ENCODE measurements at places on chromosomes 12 and 14.

DNA sequence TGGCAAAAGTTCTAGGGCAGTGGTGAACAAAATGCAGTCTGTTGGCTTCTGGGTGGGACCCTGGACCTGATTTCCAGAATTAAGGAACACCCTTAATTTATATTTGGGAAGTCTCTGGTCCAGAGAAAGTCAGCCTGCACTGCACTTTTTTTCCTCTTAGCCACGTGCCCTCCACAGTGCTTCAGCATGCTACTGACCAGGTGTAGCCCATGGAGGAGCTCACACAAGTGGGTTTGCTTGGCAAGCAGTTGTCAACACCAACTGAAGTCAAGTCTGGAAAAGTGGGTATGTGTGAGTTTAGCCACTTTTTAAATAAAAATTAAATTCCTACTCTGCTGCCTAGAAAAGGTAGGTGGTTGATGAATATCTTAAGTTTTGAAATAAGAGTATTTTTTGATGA is 111.3 kb downstream of the DAAM1 start:
- no peak for DNase-seq

DNA sequence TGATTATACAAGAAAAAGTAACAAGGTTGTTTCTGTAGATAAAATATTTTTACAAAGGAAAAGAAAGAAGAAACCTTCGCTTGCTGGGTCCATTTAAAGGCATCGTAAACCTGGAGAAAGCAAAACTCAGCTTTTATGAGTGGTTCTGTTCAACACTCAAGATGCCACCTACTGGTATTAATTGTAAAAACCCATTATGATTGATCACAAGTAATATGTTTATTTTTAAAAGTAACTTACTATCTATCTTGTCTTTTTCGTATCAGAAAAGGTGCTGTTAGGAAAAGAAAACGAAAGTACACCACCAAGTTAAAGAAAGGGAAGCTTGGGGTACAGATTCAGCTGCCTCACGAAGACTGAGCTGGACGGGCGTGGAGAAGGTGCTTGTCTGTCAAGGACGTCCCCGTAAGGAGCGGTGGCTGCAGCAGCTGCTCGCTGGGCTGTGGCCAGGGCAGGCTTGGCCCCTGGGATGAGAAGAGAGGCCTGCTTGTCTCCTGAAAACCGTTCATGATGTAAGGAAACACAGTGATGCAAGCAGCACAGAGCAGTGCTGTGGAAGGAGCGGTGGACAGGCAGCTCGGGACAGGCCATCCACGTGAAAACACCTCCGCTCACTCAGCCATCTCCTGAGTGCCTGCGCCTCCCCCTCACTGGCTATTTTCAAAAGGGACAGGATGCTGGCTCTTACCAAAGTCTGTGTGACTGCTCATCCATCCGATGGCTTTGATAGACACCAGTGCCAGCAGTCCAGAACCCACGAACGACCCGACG is 25.0 kb downstream of the SLC15A4 start:
- DNase-seq = no peak

- no peak for DNase-seq
These were observed 11.6 kb downstream of the CCDC85C start for GRCh38 chr14:99592394-99592793.

DNA sequence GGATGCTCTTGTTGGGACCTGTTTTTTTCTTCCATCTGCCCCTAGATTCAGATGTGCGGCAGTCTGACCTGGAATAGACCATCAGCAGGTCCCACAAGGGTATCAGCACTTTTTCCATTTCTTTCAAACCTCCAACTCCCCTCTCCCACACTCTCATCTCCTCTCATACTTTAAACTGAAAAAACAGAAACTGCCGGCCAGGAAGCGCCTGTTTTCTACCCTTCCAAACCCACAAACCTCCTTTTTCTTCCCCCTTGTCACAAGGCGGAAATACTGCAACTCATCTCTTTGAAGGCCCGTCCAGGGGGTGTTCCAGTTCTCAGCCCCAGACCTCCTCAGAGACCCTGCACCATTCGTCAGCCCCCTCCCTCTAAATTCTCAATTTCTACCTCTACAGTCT is 62.5 kb upstream of the FKBP4 start:
- no peak for DNase-seq

DNA sequence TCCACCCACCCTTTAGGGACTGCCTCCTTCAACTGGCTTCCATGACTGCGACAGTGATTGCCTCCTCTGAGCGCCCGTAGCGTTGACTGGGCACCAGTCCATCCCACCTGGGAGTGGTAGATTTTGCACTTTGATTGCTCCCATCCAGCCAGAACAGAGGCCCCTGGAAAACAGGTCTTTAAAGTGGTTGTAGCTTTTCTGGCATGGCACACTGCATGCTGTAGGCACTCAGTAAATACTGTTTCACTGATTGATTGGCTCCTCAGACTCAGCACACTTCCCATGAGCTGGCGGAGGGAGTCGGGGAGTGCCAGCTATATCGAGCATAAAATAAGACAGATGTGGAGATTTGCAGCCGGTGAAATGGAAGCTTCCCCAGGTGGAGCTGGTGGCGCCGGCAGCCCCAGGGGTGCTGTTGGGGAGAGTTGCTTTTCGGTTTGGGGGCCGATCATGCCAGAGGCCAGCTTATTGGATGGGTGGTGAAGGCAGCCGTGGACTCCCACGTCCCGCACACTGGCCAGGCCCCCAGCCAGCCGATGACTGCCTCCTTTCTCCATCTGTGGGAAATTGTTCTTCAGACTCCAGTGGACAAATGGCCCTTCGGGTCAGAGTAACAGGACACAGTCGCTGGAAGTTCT is 200.2 kb downstream of the TSPAN9 start:
- DNase-seq = no peak

DNA sequence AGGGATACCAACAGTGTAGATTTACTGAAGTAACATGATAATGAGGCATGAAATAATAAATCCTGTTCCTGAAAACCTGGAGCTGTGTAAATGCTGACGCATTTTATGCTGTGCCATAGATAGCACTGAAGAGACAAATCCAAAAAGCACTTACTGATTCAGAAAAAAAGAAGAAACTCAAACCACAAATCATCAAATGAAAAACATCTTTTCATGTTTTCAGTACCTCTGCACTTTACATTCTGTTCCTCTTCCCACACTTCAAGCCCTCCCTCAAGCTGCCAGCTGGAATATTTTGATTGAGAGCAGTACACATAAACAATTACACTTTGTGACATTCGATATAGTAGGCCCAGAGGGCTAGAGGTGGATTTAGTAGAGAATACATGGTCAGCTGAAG is 362.3 kb downstream of the NAV3 start:
- DNase-seq = no peak

- DNase-seq = no peak
These were observed 264.0 kb downstream of the ATXN7L3B start for GRCh38 chr12:74801625-74802024.

DNA sequence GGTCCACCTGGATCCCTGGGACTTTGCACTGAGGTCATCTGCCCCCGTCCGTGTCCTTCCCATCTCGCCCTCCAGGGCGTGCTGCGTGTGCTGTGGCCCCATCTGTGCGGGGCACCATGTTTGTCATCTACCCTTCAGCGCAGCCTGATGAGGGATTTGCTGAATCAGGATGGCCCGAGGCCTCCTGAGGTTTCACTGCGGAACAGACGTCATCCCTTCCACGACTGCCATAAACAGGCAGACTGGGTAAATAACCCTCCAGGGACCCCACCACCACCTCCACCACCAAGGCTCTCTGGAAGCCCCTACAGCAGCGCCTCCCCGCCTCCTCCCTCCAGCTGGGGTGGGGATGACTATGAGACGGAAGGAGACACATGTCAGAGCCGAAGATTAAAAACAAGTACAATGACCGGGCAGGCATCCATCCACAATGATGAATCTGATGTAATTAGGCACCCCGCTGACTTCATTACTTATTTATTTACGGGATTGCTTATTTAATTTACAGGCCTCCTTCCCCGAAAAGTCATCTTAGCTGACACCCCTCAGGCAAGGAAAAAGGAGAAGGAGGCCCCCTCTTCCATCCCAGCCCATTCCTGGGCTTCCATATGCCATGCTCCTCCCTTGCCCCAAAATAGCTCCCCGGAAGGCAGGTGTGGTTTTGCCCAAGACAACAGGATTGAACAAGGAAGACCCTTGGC is 39.4 kb downstream of the NCOR2 start:
- no peak for DNase-seq
